Activated CD4-positive, alpha-beta T cell treated with anti-CD3 and anti-CD28 coated beads, Interleukin-2, amount 50 U/mL, for 16 hours (primary cell): ENCODE measurements at places on chromosomes 6 and 20.

DNA sequence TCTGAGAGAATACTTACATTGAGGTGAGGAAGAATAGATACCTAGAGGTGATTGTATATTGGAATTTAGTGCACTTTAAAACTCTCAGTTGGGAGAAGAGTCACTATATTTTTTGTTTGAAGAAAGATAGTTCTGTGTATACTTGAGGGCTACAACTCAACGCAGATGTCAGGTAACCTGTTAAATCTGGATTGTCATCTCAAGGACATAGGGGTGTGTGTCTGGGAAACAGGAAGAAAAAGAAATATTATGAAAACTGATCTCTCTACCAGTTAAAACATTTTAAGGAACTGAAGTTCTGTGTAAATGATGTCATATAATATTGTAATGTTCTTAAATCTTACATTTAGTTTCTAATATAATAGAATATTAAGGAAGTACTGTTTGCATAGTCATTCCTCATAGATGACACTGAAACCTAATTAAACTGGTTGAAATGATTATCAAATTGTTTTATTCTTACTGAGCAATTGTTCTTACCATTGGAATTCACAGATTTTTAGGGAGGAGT is 86.2 kb downstream of the SMAP1 start:
- no peak for DNase-seq

DNA sequence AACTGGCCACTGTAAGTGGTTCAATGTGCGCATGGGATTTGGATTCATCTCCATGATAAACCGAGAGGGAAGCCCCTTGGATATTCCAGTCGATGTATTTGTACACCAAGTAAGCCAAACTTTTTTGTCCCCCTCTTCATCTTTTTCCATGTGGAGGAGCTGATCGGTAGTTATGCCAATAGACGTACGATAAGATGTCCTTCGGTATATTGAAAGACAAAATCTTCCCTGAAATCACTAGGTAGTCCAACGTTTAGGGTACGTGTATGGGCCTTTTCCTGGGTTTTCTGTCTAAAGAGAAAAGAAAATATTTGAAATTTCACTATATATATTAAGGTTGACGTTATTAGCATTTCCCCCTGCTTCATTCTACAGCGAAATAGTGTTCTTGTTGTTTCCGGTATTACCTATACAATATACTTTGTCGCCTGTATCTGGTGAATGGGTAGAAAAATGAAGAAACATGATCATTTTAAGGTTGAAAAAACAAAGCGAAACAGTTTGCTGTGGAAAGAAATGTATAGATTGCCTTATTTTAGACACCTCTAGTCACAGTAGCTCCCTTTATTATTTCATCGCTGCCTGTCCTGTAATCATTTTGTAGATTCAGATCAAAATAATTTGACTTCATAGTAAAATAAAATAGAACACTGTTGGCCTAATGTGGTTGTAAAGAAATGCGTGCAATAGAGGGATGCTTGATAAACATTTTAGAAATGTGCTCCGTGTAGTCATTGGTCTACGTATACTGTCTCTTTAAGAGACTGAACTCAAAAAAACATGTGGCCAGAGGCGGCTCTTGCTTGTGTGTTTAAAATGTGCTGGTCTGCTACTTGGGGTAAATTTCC is 1.5 kb downstream of the LIN28B start:
- no peak for DNase-seq

- no peak for DNase-seq
Measured at GRCh38 chr6:155580904-155581303, 125.3 kb upstream of the NOX3 start.

GRCh38 chr20:40957265-40957760 is 71.3 kb upstream of the TOP1 start:
- DNase-seq, result no peak

- DNase-seq, result no peak
Measured at GRCh38 chr6:28841290-28841689, 82.5 kb downstream of the TRIM27 start.

GRCh38 chr6:137728386-137729349 is 138.4 kb upstream of the TNFAIP3 start:
- DNase-seq, result no peak

DNA sequence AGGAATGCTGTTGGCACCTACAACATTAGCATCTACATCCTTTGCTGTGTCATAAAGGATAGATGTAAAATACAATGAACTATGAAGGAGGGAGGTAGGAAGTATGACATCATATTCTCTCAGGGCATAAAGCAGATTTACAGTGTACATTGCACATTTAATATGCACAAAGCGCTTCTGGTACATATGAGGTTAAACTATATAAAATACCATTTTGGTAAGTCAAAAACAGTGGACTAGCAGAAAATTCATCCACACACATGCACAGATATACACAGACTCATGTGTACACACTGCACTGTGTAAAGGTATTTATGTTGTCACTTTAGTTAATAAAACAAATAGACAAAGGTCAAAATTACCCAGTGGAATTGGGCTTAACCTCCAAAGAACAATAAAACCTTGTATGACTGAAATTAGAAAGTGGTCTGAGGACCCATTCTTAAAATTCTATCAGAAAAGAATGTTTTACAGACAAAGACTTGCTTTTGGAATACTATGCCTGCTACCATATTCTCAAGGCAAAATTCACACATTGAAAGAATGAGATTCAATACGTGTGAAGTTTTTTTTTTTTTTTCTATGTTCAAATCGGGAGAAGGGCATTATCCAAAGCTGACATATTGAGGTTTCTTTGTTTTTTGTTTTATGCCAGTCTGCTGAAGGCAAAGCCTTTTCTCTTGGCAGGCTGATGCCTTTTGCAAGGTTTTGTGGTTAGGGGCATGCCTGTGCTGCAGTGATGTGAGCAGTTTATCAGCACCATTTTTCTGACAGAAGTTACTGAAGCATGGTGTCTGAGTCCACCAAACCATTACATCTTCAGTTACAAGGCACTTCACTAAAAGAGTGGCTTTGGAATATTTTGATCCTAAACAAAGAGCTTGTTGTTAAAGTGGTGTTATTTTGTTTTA is 199.0 kb downstream of the PLCB1 start:
- DNase-seq, result no peak

DNA sequence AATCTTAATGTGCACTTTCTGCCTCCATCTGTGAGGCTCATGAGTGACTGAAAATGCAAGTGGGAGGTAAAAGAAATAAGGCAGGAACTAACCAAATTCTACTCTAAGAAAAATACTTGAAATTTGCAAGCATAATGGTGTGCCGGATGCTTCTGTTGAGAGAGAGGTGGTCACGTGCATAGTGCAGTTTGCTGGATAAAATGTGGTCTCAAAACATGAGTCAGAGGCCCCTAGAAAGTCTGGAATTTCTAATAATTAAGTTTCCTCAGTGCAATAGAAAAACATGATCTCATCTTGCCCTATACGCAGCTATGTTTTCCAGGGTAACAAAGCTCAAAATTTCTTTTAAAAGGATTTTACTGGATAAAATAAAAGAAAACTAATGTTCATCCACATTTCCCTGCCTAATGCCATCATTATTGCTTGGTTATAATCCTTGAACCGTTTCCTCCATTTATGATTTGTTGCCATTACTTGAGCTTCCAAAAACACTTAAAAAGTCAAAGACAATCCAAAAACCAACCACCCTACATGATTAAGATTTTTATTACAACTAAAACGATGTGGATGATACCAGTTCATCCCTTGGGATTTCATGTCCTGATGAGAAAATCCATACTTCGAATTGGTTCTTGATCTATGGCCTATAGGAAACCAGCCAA is 351.7 kb upstream of the ARID1B start:
- DNase-seq, result no peak

- DNase-seq, result no peak
Measured at GRCh38 chr6:47117314-47117713, 75.2 kb upstream of the ADGRF1 start.

DNA sequence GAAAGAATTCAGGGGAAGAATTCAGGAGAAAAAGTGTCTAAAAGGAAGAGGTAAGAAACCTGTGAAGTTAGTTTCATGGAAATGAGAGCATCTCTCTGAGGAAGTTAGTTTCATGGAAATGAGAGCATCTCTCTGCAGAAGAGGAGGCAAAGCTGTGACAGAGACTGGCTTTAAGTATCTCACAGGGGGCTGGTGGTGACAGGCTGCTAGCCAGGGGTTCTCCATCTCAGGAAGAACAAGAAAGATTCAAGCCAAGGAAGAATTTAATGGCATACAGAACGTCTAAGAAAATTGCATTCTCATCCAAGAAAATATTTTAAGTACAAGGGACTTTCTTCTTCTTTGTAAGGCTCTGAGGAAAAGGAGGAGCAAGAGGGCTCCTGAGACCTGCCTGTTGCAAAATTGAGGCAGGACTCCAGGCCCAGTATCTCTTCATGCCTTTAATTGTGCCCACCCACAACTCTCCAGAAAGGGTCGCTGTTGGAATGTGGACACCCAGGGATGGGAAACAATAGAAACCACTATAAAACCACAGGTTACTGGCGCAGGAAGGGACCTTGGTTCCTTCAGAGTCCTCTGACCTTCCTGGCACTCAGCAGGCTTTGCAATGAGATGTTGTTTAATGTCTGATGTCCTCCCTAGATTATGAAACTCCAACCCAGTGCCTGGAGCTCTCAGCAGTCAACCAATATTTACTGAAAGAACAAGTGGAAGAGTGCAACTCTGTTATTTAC is 136.8 kb downstream of the FNDC1 start:
- DNase-seq, result no peak

- no peak for DNase-seq
Measured at GRCh38 chr6:168195712-168196111, 116.7 kb upstream of the FRMD1 start.

GRCh38 chr6:31525553-31525931 is 3.2 kb upstream of the MCCD1 start:
- no peak for DNase-seq

DNA sequence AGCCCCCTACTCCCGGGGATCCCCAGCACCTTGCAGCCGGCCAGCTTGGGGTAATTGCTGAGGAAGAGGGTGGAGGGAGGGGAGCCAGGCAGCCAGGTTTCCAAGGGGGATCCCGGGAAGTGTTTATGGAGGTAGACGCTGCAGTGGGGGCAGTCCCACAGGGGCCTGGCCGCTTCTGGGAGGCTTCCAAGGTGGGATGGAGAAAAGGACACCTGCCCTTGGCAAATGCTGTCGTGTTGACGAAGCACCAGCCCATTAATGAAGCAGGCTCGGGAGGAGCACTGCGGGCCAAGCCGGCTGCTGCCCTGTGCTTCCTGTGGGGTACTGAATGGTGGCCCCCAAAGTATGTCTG is 82.4 kb downstream of the TMEM242 start:
- DNase-seq, result no peak

GRCh38 chr6:28136585-28137504 is 4.8 kb upstream of the ZKSCAN8 start:
- DNase-seq, result peak; percentile 91

DNA sequence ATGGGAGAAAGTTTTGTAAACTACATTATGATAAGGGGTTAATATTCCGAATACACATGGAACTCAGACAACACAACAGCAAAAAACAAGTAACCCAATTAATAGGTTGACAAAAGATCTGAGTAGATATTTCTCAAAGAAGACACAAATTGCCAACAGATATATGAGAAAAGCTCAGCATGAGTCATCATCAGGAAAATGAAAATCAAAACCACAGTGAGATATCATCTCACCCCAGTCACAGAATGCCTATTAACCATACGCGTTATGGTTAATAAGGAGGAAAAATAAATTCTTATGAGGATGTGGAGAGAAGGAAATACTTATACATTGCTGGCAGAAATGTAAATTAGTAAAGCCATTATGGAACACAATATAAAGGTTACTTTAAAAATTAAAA is 695.0 kb downstream of the COL12A1 start:
- no peak for DNase-seq

DNA sequence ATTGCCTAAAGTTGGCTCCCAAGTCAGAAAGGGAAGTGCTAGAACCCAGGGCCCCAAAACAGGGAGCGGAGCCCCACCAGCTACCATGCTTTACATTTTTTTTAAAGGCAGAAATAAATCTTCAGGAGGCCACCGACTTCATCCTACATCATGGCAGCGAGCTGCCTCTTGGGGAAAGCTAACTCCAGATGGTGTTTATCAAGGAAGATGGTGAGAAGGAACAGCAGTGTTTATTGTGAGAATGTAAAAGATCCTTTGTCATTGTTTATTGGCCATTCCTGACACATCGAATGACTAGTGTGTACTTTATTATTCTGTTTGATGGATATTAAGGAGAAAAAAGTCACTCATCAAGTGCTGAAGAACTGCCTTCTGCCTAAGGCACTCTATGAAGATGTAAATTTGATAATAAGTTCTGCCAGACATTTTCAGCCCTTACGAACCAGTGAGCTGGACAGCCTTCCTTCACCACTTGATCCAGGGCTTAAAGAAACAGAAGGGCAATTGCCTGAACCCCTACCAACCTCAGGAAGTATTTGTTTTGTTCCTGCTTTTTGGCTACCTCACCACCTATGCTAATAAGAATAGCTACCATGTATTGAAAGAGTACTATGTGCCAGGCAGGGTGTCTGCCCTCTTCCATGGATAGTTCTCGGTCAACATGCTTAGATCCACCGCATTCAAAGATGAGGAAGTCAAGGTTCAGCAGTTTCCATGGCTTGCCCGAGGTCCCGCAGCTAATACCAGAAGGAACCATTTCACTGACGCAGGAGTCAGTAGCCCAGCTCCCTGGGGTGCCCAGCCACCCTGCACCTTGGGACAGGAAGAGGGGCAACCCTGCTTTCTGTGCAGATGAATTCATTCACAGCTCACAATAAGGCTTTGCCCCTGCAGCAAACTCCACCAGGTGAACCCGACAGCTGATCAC is 194.7 kb upstream of the RREB1 start:
- DNase-seq, result no peak

GRCh38 chr20:57849121-57849520 is 139.3 kb upstream of the PMEPA1 start:
- DNase-seq, result no peak

GRCh38 chr6:37531437-37532036 is 31.8 kb upstream of the CCDC167 start:
- no peak for DNase-seq

DNA sequence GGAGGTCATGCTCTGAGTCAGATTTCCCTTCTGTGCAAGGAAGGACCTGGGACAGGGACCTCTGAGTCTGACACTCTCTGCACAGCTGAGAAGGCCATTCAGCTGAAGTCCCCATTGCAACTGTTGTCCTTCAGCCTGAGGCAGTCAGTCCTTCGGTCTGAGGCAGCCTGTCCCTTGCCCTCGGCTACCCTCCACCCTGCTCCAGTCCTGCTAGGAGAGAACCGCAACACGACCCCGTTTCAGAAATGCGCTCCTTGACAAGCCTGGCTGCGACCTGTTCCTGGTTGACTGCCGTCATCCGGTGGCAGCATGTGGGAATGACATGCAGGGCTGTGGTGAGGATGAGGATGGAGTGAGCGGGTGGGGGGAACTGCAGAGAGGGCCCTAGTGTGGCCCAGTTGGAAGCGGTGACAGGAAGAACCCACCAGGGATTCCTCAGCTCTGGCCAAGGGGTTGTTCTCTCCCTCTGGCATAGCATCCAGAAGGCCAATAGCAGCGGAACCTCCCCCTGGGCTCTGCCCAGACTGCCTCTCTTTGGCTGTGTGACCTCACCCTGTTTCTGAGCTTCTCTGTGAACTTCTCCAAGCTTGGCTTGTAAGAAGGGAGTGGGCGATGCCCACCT is 40.3 kb upstream of the ANGPT4 start:
- peak; percentile 79 for DNase-seq

- DNase-seq, result no peak
Measured at GRCh38 chr6:149923327-149923986, 536 bp upstream of the RAET1G start.
